ENCODE measurements at places on chromosomes 2 and 18.

DNA sequence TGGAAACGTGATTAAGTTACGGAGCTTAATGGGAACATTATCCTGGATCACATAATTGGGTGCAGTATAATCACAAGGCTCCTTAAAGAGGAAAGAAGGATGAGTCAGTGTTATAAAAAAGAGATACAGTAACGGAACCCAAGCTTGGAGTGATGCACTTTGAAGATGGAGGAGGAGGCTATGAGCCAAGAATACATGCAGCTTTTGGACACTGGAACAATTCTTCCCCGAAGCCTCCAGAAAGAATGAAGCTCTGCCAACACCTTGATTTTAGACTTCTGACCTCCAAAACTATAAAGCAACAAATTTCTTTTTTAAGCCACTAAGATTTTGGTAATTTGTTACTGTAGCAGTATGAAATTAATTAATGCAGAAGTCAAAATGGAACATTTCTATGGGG, 85.1 kb downstream of the CDH7 start:
- DNase-seq = no peak

- no peak for DNase-seq
These were observed 67.6 kb upstream of the PXDN start for GRCh38 chr2:1811971-1812350.

- DNase-seq = no peak
These were observed 1.4 kb downstream of the AGPS start for GRCh38 chr2:177393824-177394593.

DNA sequence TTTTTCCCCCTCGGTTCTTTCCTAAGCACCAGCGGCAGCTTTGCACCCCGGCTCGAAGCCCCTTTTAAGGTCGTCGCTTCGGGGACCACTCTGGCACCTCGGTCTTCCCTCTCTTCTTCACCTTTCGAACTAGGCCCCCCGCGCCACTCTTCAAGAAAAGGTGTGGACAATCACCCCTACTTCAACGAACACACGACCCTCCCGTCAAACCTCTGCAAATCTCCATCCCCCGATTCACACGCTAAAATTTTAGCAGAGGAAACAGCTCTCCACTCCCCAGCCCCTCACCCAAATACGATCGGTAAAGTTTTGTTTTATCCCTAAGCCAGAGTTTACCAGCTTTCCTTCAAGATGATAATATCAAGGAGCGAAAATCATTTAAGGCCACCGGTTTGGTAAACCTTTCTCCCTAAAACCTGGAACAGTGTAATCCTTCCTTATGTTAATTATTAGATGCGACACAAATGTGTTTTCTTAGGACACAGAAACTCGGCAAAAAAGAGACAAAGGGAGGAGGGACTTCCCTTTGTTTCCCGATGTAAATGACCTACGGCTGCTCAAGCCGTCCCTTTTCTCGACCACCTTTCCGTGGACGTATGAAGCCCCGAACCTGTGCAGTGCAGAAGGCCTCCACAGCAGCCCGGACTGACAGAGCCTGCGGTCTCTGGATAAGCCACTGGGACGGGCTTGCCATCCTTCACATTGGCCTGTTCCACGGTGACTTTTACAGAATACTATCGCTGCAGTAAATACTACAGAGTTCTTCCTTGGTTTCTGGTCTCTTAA, 85.2 kb downstream of the RBMS1 start:
- DNase-seq = no peak

DNA sequence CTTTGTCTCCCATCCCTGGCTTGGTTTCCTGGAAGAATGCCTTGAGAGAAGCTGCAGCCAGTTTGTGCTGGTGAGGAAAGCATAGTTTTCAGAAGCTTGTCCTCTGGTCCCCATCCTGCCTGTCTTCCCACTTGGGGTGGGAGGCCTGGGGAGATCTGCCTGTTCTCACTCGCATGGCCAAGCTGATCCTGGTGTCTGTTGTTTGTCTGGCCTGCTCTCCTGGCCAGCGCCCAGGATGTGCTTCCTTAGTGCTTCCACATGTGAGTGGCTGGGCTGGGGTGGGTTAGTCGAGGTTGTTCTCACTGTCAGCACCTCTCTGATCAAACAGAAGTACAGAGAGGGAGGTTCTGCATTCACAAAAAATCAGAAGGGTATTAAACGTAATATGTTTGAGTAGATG, 49.5 kb downstream of the PTPRM start:
- DNase-seq = no peak

DNA sequence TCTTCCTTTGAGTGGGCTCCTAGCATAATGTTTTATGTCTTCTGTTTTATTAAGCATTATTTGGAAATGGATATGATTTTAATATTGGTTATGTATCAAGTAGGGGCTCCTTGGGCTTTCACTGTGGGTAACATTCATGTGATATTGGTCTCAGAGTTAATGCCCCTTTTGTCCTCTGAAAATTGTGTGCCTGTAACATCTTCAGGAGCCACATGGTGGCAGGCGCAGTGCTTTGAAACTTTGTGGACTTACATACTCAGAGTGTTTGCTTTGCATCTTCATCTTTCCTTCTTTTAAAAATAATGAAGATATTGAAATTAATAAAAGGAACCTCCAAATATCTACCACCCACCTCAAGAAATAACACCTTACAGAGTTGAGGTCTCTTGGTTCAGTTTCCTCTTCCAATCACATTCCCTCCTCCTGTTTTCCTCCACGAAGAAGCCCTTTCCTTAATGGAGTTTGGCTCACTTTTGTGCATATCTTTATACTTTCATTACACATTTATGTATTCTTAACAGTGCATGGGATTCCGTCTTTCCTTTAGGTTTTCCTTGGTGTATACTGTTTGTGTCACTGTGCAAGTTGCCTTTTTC, 73.5 kb downstream of the LIMS1 start:
- DNase-seq = no peak

- no peak for DNase-seq
These were observed 31.0 kb downstream of the SP100 start for GRCh38 chr2:230447036-230447435.

DNA sequence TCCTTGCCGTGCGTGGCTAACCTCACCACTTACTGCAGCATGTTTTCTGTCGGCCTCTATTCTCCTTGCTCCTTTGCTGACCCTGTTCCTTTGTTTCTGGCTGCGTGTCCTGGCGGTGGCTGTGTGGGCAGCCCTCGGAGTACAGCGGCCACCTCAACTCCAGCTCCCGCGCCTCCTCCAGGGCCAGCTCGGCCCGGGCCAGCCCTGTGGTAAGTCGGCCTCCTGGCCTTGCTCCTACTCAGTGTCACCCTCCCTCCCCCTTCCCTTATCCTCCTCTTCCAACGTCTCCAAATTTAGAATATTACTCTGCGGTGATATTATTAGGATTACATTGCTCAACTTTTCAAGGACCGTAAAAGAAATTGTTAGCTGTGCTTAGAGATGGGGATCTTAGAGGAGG, 59.5 kb upstream of the RBM44 start:
- no peak for DNase-seq

DNA sequence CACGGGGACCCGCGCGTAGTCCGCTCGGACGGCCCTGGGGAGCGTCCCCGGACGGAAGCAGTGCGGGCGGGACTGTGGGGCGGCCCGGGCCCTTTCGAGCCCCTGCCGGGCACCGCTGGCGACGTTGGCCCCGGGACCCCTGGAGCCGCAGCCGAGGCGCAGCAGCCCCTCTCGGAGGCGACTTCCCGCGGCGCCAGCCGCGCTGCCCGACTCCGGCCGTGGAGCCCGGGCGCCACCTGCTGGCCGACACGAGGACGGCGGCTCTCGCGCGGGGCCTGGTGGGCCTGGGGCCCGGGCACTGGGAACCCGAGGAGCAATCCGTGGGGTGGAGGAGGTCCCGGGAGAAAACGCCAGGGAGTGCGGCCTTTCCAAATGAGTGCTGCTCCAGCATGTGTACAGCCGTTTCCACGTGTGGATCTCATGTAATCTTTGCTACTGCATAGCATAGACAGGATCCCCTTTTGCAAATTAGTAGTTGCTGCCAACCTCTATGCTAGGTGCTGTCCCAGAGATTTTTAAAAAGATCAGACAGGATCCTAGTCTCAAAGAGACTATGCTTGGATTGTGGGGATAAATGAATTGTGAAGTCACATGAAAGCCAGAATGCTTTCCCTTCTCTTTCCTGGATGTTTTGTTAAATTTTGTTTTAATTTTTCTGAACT, 4.0 kb downstream of the ID2 start:
- DNase-seq = no peak

DNA sequence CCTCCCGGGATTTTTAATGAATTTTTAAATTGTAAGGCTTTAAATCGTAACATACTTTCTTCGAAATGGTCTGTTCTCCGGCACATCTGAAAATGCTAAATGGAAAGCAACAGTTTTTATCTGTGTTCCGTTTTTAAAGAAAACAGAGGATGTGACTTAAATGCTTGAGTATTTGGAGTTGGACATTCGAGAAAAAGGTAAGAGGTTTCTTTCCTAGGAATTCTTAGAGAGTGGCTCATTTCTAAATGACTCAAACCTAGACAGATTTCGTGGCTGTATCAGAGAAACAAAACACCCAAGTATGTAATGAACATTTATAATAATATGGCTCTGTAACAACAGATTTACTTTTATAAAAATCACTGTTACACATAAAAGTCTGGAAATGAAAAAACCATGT, 177.6 kb upstream of the CCDC68 start:
- no peak for DNase-seq

- no peak for DNase-seq
These were observed 212.3 kb upstream of the TRIB2 start for GRCh38 chr2:12504443-12504842.

GRCh38 chr2:186984966-186985365, 136.0 kb upstream of the ZSWIM2 start:
- DNase-seq = no peak

DNA sequence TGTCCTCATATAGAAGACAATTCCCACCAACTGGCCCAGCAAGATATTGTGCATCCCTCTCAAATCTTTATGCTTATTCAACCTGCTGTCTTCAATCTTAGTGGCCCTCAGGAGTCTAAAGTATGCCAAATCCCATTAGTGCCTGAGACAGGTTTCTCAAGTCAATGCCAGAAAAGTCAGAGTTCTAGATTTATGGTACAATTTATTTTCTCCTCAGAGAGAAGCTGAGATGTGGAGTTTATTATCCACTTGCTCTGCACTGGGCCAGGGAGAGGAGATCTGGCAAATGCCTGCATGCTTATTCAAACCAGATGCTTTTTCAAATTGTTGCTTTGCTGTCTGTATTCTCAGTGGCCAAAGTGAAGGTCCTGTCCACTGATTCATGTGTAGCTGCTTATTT, 825.2 kb downstream of the METTL4 start:
- DNase-seq = no peak

DNA sequence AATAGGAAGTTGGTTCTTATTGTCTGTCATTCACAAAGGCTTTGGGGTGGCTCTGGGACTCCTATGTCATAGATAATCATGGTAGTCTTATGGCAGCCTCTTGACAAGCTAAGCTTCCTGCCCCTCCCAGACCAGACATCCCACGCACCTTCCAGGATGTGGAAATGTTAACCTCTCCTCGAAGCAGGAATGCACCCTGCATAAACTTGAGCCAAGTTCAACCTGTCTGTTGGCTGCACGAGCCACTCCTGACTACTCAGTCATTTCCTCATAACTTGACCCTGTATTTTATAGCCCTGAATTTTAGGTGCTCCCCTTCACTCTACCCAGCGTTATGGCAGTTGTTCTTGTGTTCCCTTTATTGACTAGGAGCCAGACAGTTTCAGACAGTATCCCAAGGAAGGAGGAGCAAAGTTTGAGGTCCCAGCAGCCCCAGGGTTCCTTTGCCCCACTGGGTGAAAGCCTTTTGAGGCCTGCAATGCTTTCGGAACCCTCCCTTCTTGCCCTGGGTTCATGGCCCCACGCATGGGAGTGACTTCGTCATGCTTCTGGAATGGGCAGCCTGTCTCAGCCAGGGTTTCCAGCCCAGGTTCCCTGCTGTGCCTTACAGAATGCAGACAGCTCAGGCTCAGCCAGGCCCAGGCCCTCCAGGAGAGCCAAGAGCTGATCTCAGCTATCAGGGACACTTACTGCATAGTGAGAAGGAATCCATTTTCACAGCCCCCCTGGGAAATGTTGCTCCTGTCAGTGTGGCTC, 15.6 kb upstream of the INO80C start:
- DNase-seq = peak; percentile 89

GRCh38 chr2:108587621-108588020, 53.4 kb downstream of the LIMS1 start:
- peak; percentile 72 for DNase-seq

GRCh38 chr2:158458617-158458920, 1.8 kb downstream of the PKP4 start:
- no peak for DNase-seq

DNA sequence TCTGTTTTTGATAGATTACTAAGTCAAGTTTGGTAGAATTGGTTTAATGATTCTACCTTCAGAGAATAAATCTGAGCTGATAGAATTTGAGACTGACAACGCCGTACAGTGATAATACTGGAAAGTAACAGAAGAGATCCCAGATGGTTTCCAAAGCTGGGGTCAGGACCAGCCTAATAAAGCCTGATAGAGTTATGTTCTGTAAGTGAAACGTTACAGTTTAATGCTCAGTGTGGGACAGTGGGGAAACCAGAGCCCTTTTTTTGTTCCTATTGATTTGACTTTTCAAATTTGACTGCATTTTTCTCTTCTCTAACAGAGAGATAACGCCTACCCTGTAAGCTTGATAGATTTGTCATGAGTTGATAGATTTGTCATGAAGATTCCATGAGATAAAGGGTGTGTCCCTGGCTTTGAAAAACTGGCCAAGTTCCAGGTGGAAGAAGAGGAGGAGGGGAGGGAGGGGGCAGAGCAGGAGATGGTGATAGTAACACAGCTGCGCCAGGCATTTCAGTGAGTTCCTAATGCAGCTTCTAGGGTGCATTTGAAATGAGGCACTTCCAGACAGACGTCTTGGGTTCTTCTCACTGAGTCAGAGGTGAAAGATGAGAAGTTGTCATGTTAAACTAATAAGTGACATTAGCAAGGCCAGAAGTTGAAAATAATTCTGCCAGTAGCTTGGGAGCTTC, 65.1 kb downstream of the CERS6 start:
- DNase-seq = no peak

GRCh38 chr2:43225093-43225787, 1.2 kb downstream of the ZFP36L2 start:
- DNase-seq = no peak

GRCh38 chr2:134564549-134564948, 154.3 kb downstream of the TMEM163 start:
- no peak for DNase-seq

DNA sequence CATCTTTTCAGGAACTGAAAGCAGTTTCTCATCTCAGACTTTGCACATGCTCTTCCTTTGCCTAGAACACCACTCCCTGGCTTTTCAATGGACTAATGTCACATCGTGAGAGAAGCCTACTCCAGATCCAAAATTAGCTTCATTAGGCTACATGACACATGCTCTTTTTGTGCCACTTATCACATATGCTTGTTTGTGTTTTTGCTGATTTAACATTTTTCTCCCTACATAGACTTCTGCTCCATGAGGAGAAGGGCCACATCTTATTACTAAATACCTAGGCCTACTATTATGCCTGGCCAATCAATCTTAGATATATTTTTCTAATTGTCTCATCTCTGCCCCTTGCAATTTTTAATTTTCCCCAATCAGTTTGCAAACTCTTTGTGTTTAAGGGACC, 186.4 kb upstream of the LHCGR start:
- DNase-seq = no peak

- DNase-seq = no peak
These were observed 34.4 kb upstream of the SMAD7 start for GRCh38 chr18:48985161-48985560.

Measured in non-pigmented ciliary epithelial cell (primary cell).